ENCODE measurements at places on chromosomes 6 and 20.

GRCh38 chr6:16505711-16506357 lies 255.4 kb downstream of the ATXN1 start:
- DNase-seq: peak; percentile 41

DNA sequence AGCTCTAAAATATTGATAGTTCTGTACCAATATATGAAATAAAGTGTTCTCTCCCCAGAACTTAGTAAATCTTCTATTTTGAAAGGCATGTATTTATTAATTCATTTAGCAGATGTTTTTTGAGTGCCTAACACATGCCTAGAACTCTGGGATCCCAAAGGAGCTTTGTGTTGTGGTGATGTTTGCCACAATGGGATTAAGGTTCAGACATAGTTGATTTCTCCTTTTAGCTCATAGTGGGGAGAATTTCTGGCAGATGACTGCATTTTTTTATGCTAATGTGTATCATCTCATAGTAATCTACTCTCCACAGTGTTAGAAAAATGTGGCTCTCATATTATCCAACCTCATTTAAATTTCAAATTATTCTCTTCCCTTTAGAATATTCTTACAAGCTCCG lies 21.7 kb downstream of the MYB start:
- DNase-seq: peak; percentile 99

- no peak for DNase-seq
Measured at GRCh38 chr6:161268531-161269210, 5.2 kb downstream of the AGPAT4 start.

GRCh38 chr6:150537893-150538292 lies 61.8 kb upstream of the PLEKHG1 start:
- DNase-seq: no peak

DNA sequence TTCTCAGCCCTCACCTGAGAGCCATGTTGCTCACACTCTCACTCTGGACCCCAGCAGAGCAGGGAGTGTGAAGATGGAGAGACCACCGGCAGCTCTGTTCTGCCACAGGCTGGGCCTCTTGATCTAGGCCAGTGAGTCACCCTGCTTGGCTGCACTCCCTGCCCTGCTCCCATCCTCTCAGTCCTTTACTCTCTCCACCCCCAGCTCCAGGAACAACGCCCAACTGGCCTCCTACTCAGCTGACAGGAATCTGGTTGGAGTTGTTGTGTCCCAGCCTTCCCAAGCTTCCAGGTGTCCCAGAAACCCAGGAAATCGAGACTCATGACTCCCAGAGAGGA lies at the start of gene PSORS1C1:
TSS of gene PSORS1C1 (plus strand) at position 260 of the 338 bp plus-strand sequence. CDS start 14,833 bp downstream, outside the sequence.
- DNase-seq: no peak

DNA sequence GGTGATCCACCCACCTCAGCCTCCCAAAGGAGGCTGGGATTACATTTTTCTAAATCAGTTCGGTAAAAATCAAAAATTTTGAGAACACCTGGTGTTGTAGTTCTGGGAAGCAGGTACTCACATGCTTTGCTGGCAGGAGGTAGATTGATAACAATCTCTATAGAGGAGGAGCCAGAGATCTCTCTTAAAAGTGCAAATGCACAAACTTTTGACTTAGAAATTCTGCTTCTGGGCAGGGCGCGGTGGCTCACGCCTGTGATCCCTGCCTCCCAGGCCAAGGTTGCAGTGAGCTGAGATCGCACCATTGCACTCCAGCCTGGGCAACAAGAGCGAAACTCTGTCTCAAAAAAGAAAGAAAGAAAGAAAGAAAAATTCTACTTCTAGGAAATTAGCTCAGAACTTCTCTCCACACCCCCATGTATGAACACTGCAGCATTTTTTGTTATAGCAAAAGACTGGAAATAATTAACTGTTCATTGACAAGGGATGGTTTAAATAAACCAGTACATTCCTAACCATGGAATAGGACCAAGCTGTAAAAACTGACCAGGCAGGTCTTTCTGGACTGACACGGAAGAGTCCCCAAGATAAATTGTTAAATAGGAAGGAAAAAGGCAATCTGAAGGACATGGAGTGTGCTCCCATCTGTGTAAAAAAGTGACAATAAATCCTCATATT lies 14.4 kb upstream of the TRIB3 start:
- DNase-seq: no peak

- no peak for DNase-seq
Measured at GRCh38 chr20:49466114-49466912, 16.2 kb downstream of the KCNB1 start.

DNA sequence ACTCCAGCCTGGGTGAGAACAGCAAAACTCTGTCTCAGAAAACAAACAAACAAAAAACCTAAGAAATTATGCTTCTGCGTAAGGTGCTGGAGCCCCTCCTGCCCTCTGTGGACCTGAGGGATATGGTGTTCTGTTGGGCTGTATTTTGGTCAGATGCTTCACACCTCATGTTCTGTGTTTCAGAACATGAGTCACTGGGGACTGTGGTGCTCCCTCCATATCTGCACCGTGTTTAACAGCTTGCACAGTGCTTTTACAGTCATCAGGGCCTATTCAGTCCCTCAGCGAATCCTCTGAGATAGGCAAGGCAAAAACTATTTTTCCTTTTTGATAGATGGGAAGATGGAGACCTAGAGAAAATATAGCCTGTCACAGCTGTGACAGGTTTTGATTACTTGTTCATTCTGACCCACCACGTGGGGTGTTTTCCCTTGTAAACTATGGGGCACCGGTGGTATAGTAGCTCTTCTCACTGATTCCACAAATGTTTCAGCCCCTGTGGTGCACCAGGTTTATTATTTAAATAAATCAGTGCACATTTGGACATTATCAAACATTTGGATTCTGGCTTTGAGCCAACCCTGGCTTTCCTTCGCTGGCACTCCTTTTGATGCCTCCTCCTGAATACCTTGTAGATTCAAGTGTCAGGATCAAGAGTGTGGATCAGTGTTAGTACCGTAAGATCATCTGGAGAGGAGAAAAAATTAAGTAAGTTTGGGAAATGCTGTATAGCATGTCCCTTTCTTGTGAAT lies 9.6 kb downstream of the TTPAL start:
- DNase-seq: no peak

DNA sequence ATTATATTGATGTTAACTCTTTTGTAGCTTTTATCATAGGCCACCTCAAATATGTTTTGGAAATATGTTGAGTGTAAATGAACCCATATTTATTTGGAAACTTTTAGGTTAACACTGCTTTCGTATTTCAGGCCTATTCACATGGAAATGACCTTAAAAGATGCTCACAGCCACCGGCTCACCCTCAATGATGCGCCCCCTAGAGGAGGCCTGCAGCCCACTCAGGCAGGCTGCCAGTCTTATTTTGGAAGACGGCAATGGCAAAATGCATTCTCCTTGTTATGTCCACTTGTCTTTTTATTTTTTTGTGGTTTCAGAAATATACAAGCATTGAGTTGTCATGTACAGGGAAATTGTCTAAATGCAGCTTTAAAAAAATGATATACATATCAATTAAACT lies 869.7 kb downstream of the PHF3 start:
- DNase-seq: no peak

- no peak for DNase-seq
Measured at GRCh38 chr20:59441860-59442810, 141.7 kb downstream of the EDN3 start.

All from NCI-H526 treated with DMSO at 0.1 percent for 48 hours (cell line).